ENCODE measurements at places on chromosomes 13 and 19. TPM values are rescaled to one million over a fixed set of nuclear protein-coding genes. Genes with fewer than 3 reads are reported as not detected.

DNA sequence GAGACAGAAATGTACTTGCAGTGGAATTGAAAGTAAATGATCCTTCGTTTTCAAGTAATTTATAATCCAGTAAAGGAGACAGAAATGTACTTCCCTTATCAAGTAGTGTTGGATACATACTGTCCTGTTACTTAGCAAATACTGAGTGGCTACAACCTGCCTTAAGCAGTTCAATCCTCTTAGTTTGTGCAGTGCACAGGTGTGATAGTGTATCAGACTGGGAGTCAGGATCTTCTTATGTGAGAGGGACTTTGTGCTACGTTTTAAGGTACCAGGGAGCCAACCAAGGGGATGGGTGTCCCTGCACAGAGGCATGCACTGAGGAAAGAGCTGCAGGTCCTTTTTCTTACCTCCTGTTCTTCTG, 111.1 kb downstream of the DNAJC3 start:
- H3K4me1 ChIP-seq: no peaks in the 10 kb centered on the region
- no peak for DNase-seq
- H3K36me3 ChIP-seq: peaks cover 45% of the 10 kb centered on the region
- no peak overlapping the region for H3K27ac ChIP-seq
- no peaks in the 10 kb centered on the region for H3K27me3 ChIP-seq

GRCh38 chr13:102318233-102318632, 83.6 kb downstream of the FGF14 start:
- H3K27me3 ChIP-seq: no peaks in the 10 kb centered on the region
- no peak overlapping the region for H3K4me3 ChIP-seq
- H3K4me1 ChIP-seq: no peaks in the 10 kb centered on the region
- DNase-seq: no peak
- no peak overlapping the region for H3K27ac ChIP-seq
- no peaks in the 10 kb centered on the region for H3K36me3 ChIP-seq

DNA sequence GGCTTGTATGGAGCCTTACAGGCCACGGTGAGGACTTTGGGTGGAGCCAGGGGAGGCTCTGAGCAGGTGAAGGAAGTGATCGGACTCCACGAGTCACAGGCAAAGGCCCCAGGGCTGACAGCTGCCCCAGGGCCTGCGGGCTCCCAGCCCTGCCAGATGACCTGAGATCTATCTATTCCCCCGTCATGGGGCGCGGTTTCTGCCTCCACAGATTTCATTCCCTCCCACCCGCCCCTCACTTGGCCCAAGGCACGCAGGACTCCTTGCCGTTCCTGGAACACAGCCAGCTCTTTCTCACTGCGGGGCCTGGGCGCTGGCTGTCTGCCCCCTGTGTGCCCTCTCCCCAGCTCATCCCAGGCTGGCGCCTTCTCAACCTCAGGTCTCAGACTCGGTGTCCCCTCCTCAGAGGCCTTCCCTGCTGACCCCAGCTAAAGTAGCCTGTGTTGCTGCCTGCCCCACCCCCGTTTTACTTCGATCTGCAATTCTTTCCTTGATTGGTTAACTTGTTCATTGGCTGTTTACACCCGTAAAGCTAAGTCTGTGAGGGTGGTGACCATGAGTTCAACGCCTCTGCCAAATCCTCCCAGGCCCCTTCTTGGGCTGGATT, 13.9 kb upstream of the PAK4 start:
- H3K4me3 ChIP-seq: no peak overlapping the region
- peaks cover 10% of the 10 kb centered on the region for H3K27me3 ChIP-seq
- no peak overlapping the region for H3K27ac ChIP-seq
- H3K36me3 ChIP-seq: no peaks in the 10 kb centered on the region
- H3K4me1 ChIP-seq: peaks cover 5% of the 10 kb centered on the region
- DNase-seq: no peak

- peaks cover 19% of the 10 kb centered on the region for H3K36me3 ChIP-seq
- no peak overlapping the region for H3K4me3 ChIP-seq
- no peak for DNase-seq
- H3K27ac ChIP-seq: no peak overlapping the region
Observed at GRCh38 chr19:49887037-49887664, 9.5 kb downstream of the IL4I1 start.

DNA sequence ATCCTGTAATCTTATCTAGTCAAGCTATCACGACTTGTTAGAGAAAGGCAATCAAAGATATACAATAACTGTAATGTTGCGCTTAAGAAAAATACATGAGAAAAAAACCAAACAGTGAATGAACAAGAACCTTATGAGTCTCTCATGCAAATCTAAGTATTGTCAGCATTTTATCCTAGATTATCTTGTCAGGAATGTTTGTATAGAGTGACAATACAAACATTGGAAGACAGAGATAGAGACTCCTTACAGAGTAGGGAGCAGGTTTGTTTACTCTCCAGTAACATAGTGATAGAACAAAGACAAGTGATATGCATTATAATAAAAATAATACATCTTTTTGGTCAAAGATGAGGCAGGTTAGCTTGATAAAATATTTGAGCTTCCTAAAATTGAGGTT, 444.8 kb downstream of the SLITRK5 start:
- no peak overlapping the region for H3K27ac ChIP-seq
- H3K27me3 ChIP-seq: no peaks in the 10 kb centered on the region
- H3K4me1 ChIP-seq: no peaks in the 10 kb centered on the region
- H3K36me3 ChIP-seq: no peaks in the 10 kb centered on the region
- no peak for DNase-seq

FLT3 gene
- not detected for total RNA-seq

GRCh38 chr13:105848494-105848893, 687.0 kb downstream of the EFNB2 start:
- H3K36me3 ChIP-seq: no peaks in the 10 kb centered on the region
- no peak overlapping the region for H3K27ac ChIP-seq
- DNase-seq: no peak
- H3K4me3 ChIP-seq: no peak overlapping the region

- peaks cover 9% of the 10 kb centered on the region for H3K36me3 ChIP-seq
- H3K27me3 ChIP-seq: no peaks in the 10 kb centered on the region
- DNase-seq: peak; percentile 74
- peaks cover 20% of the 10 kb centered on the region for H3K4me1 ChIP-seq
Observed at GRCh38 chr19:18340990-18341868, 831 bp downstream of the PGPEP1 start.

DNA sequence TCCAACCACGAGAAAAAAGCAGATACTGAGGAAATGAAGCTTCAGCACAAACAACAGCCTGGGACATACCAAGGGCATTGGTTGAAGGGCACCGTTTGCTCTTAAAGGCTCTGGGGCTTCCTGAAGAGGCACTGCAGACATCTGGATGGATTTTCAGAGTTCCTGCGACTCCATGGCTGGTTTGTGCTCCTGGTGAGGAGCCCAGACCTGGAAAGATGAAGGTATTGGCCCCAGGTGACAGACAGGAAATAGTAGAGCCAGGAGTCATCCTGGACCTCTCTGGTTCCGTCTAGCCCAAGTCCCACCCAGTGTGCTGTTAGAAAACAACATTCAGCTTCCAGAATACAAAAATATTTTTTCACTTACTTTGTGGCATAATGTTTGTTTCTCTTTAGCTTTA, 6.3 kb downstream of the IL17D start:
- H3K27ac ChIP-seq: no peak overlapping the region
- DNase-seq: no peak
- H3K4me3 ChIP-seq: no peak overlapping the region
- peaks cover 18% of the 10 kb centered on the region for H3K27me3 ChIP-seq
- no peaks in the 10 kb centered on the region for H3K36me3 ChIP-seq

- no peaks in the 10 kb centered on the region for H3K36me3 ChIP-seq
- no peaks in the 10 kb centered on the region for H3K4me1 ChIP-seq
- no peak overlapping the region for H3K4me3 ChIP-seq
Observed at GRCh38 chr19:11410682-11411081, 8.4 kb downstream of the RGL3 start.

IRGC gene
- total RNA-seq: not detected

MISP gene
- 0.10 TPM for total RNA-seq

DNA sequence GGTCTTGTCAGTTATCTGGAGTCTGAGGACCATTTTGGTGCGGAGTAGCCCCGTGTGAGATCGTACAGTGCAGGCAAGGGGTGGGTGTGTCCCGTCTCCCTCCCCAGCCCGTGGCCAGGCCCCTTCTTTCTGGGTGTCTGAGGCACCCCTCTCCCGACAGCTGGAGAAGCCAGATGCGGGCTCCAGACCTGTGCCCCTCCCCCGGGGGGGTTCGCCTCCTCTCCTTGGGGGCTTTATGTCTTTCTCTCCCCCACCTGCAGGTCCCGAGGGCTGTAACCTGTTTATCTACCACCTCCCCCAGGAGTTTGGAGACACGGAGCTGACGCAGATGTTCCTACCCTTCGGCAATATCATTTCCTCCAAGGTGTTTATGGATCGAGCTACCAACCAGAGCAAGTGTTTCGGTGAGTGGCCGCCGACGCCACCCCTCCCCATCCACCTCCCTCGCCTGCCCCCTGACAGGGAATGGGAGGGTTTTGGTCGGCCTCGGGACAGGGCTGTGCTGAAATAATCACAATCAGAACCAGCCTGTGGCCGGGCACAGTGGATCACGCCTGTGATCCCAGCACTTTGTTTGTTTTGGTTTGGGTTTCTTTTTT, 65.6 kb downstream of the CELF5 start:
- H3K4me3 ChIP-seq: no peak overlapping the region
- H3K36me3 ChIP-seq: no peaks in the 10 kb centered on the region
- no peak for DNase-seq
- H3K27ac ChIP-seq: no peak overlapping the region
- peaks cover 35% of the 10 kb centered on the region for H3K27me3 ChIP-seq

DNA sequence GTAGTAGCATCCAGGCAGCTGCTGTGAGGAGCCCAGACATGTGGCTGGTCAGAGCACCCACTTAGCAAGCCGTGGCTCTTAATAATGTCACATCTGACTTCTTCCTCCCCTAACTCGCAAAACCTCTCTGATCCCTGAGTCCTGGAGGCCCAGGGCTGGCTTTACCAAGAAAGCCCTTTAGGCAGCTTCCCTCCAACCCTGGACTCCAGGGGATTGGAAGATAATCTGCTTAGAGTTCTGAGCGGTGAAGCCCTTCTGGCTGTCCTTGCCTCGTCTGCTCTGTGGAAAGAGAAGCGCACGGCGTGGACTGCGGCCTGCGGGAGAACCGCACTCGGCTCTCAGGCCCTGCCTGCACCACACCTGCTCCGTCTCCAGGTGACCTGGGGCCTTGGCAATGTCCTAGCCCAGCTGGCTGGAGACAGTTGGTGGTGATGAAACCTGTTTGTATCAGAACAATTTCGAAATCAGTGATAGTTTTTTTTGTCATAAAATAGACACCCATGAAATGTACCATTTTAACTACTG, 64.5 kb upstream of the MCF2L start:
- H3K36me3 ChIP-seq: no peaks in the 10 kb centered on the region
- H3K4me1 ChIP-seq: no peaks in the 10 kb centered on the region
- H3K4me3 ChIP-seq: no peak overlapping the region
- DNase-seq: no peak
- H3K27ac ChIP-seq: no peak overlapping the region

DNA sequence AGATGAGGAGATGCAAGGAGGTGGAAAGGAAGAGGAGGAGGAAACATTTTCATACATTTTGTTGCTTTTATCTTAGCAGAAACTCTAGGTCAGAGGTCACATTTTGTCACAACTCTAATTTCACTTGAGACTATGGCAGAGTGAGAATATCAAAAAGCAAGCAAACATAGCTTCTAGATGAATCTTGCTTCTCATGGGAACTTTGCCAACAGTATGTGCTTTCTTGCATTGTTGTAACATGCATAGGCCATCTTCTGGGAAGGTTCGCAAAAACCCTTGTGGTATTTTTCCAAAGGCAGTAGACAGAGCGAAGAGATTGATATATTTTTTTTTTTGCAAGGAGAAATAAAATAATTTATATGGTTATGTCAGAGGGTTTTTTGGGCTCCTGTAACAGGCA, 291.3 kb downstream of the MTUS2 start:
- H3K27me3 ChIP-seq: peaks cover 3% of the 10 kb centered on the region
- no peaks in the 10 kb centered on the region for H3K36me3 ChIP-seq
- no peak for DNase-seq
- no peak overlapping the region for H3K4me3 ChIP-seq

MTUS2 gene
- not detected for total RNA-seq

MPND gene
- total RNA-seq: 15.6 TPM

DNAAF3 gene
- total RNA-seq: not detected

IGFL4 gene
- total RNA-seq: not detected
